ENCODE measurements at places on chromosomes 6 and 20. TPM values are rescaled to one million over a fixed set of nuclear protein-coding genes. Genes with fewer than 3 reads are reported as not detected.

The LRRN4 gene
- polyA plus RNA-seq = 0.26 TPM

The TINAG gene
- polyA plus RNA-seq = not detected

The DUSP15 gene
- polyA plus RNA-seq = 68.9 TPM

The CDH4 gene
- polyA plus RNA-seq = 32.0 TPM

The CTAGE9 gene
- not detected for polyA plus RNA-seq

The IER3 gene
- 3.0 TPM for polyA plus RNA-seq

The NKX2-4 gene
- not detected for polyA plus RNA-seq

The NDUFAF5 gene
- polyA plus RNA-seq = 65.8 TPM

The SNX21 gene
- polyA plus RNA-seq = 14.8 TPM

The CAPN11 gene
- polyA plus RNA-seq = not detected

The COL20A1 gene
- polyA plus RNA-seq = 0.46 TPM

The GSTA1 gene
- polyA plus RNA-seq = not detected

The PNLDC1 gene
- polyA plus RNA-seq = not detected

The SPATS1 gene
- polyA plus RNA-seq = not detected

The NKX2-2 gene
- polyA plus RNA-seq = not detected

The RRAGD gene
- 32.2 TPM for polyA plus RNA-seq

The GPLD1 gene
- polyA plus RNA-seq = 14.3 TPM

The TDP2 gene
- 49.0 TPM for polyA plus RNA-seq

The BPIFB1 gene
- polyA plus RNA-seq = not detected

The CDKN1A gene
- 28.9 TPM for polyA plus RNA-seq

The GDAP1L1 gene
- polyA plus RNA-seq = 216 TPM

The MATN4 gene
- not detected for polyA plus RNA-seq

The NFATC2 gene
- not detected for polyA plus RNA-seq

The EYA4 gene
- polyA plus RNA-seq = 2.9 TPM

The LMBRD1 gene
- 84.2 TPM for polyA plus RNA-seq

Data from neural cell (in vitro differentiated cells).